Kidney capillary endothelial cell (primary cell): ENCODE measurements at places on chromosomes 5 and 9.

- DNase-seq, result no peak
These were observed 50.4 kb upstream of the RNF130 start for GRCh38 chr5:180121826-180122413.

- no peak for DNase-seq
These were observed 199.3 kb downstream of the MAN2A1 start for GRCh38 chr5:109888989-109889388.

DNA sequence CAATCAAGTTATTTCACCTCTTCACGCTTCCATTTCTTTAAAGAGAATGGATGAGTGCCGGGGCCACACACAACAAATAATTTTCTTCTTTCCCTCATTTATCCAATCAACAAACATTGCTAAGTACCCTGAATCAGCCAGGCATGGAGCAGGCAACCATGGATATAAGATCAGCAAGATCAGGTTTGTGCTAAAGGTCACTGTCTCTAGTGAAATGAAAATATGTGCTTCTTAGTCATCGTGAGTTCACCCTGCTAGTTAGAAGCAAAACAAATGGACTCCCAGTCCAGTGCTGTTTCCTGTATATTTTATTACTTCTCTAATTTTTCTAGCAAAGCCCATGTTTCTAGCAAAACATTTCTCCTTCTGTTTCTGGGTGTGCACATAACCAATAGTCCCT is 629.2 kb downstream of the BNC2 start:
- no peak for DNase-seq

GRCh38 chr5:147430628-147431027 is 79.2 kb downstream of the DPYSL3 start:
- no peak for DNase-seq

DNA sequence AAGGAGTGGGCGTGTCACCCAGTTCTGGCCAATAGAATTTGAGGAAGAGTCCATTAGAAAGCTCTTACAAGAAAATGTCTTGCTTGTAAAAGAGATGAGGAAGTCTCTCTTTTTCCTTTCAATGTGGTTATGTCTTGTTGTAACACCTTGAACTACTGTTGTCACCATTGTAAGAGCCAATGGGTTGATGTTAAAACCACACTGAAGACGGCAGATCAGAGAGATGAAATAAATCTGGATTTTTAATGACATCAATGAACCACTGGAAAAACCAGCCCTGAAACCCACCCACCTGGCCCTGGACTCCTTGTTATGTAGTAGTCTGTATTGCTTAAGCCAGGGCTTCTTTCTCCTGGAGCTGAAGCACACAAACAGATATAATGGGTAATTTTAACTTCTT is 83.8 kb upstream of the ERCC6L2 start:
- DNase-seq, result no peak

DNA sequence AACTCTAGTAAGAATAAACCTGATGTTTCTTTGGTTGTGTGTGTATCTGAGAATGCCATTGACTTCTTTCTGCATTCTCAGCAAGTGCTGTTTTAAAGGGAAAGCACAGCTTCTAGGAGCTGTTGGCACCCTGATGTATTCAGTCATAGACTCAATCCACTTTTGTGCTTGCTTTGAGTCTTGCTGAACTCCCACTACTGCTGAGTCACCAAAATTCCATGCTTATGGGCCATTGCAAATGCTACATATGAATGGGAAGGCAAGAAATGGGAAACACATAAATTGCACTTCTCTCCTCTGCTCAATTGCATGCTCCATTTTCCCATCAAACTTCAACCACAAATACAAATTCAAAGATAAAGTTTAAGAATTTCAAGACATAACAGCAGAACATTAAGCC is 9.8 kb upstream of the FTMT start:
- no peak for DNase-seq

DNA sequence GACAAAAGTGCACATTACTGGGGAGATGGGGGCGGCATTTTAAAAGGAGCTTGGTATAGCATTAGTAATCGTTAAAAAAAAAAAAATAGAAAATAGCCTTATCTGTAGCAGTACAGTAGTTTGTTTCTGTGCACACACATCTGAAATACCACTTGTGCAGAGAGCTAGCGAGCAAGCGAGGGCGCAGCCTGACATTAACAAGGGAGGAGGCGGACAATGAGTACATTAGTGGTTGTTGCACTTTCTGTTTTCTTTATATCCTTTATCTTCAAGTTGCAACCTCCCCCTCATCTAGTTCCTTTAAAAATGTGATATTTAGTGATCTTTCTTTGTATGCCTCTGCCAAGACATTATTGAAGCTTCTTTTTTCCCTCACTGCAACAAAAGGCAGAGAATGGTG is 880 bp upstream of the PTPDC1 start:
- no peak for DNase-seq

- DNase-seq, result peak; percentile 23
These were observed 8.3 kb downstream of the HNRNPH1 start for GRCh38 chr5:179615203-179615602.

- no peak for DNase-seq
These were observed 234.5 kb upstream of the TRPM3 start for GRCh38 chr9:71355884-71356283.

- DNase-seq, result peak; percentile 63
These were observed 50.5 kb upstream of the EXOC3 start for GRCh38 chr5:392431-392988.

GRCh38 chr5:154830219-154830595 is 20.2 kb downstream of the FAXDC2 start:
- DNase-seq, result no peak

DNA sequence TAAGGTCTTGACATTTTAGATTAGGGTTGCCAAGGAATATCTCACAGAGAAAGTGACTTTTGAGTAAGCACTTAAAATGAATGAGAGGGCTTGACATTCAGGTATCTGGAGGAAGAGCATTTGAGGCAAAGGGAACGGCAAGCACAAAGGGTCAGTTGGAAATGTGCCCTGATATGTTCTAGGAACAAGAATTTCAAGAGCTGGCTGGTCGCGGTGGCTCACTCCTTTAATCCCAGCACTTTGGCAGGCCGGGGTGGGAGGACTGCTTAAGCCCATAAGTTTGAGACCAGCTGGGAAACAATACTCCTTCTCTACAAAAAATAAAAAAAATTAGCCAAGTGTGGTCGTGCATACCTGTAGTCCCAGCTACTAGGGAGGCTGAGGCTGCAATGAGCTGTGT is 16.5 kb downstream of the KIAA1958 start:
- DNase-seq, result no peak

- DNase-seq, result no peak
These were observed 33.8 kb upstream of the IL17B start for GRCh38 chr5:149412783-149413476.

- DNase-seq, result no peak
These were observed 25.4 kb downstream of the EPB41L4B start for GRCh38 chr9:109295221-109296130.

- DNase-seq, result no peak
These were observed 332.8 kb upstream of the PTGER4 start for GRCh38 chr5:40346901-40347300.

GRCh38 chr5:54307583-54307982 is 2.8 kb downstream of the ARL15 start:
- no peak for DNase-seq

GRCh38 chr9:123724211-123724796 is 205.6 kb downstream of the DENND1A start:
- DNase-seq, result no peak

GRCh38 chr9:133478851-133479711 is at the start of gene SLC2A6:
SLC2A6 (minus strand) TSS chr9:133479099; CDS start chr9:133479059, 40 bp downstream.
- peak; percentile 83 for DNase-seq

DNA sequence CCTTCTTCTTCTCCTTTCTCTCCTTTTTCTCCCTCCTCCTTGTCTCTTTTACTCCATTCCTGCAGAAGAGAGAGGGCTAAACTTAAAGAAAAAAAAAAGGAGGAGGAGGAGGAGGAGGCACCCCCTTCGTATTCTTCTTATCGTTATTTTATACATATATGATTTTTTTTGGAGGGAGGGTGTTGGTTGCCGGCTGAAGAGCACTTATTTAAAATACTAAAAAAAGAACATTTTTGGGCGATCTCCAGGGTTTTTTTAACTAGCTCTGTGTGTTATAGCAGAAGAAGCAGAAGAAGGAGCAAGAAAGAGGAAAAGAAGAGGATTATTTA is 381 bp downstream of the NR2F1 start:
- DNase-seq, result no peak

DNA sequence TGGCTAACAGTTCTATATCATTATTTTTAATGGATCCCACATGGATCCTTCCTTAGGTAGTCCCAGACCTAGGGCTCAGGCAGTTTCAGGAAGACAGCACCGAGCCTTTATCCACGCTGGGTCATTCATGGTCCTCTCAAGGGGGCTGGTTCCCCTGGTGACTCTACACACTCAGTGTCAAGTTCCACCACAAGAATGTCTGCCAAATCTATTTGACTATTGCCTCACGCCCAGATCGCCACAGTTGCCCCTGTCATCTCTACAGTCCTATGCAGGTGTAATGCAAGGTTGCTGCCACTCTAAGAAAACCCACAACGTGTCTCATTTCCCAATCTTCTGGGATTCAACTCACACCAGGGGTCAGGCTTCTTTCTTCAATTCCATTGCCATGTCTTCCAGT is 8.0 kb upstream of the ZNF366 start:
- DNase-seq, result no peak

- no peak for DNase-seq
These were observed 65.0 kb downstream of the SNCAIP start for GRCh38 chr5:122377026-122377425.

- no peak for DNase-seq
These were observed 25.8 kb upstream of the LECT2 start for GRCh38 chr5:135980620-135981019.

DNA sequence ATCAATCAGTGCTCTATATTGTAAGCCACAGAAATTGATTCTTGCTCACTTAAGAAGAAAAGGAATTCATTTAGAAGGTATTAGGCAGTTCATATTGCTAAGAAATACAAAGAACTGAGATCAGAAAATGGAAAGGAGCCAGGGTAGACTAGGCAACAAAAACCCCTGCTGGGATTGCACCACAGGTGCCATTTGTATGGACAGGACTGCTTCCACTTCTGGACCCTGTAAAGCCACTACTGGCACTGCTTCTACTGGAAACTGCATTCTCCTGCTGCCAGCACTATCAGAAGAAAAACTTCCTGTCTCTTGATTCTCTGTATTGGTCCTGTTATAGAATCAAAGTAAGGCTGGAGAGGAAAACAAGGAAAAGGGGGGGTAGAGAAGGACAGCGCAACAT is 45.9 kb downstream of the CERT1 start:
- DNase-seq, result no peak

- DNase-seq, result no peak
These were observed 606.9 kb downstream of the EBF1 start for GRCh38 chr5:158492841-158493242.

DNA sequence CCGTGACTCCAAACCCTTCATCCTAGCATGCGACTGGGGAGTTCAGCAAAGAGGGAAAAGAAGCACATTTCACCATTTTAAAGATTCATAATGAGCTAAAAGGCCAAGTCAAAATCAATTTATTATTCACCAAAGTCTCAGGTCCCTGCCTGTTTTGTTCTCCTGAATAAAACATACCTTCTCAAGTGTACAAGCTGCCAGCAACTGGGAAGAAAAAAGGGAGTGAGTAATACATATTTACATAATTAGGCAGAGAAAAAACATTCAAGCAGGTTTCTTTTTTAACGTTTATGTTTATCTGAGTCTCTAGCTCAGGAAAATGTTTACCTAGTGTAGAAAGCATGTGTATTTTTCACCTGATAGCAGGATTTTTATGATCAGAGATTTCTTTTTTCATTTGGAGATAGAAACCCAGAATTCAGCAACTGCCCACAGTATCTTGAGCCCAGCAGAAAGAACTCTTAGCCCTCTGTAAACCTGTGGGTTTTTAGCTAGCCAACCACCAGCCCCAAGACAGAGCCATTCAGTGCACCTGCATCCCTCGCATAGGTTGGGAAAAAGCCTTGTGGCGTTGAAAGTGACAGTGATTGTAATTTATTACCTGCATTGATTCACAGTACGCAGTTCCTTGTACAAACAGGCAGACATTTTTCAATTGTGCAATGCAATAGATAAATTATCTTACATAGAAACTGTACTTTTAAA is 117.9 kb upstream of the GRIA1 start:
- DNase-seq, result no peak

DNA sequence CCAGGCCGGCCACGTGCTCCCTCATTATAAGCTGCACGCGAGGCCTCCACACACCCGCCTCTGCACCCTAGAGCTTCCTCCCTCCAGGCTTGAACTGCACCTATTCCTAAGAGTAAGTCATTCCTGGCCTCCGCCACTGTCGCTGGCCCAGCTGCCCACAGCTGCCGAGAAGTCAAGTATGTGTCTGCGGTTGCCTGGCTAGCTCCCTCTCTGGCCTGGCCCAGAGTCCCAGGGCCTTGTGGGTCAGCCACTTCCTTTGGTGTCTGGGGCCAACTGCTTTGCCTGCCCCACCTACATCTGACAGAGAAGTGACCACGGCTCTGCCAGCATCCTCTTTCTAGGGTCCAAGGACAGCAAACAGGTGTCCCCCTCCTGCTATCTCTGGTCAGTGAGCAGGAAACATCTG is 18.3 kb downstream of the ABO start:
- DNase-seq, result no peak

GRCh38 chr5:41795125-41795524 is 75.1 kb downstream of the OXCT1 start:
- no peak for DNase-seq

GRCh38 chr5:36619012-36619635 is 12.7 kb downstream of the SLC1A3 start:
- no peak for DNase-seq

DNA sequence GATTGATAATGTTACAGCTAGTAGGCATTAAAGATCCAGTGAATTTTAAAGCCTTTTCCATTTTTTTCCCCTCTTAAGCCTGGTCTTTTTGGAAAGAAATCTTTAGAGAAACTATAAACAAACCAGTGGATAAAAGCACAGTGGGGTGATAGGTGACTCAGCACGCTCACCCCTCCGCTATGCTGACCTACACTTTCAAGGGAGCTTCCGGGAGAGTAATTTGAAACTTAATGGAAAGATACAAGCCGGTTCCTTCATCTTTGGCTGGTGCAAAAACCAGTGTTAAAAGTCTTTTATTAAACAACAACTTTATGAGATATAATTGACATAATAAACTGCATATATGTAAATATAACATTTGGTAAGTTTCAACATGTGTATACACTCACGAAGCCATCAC is 27.0 kb upstream of the ALDOB start:
- DNase-seq, result no peak

GRCh38 chr5:148711961-148712360 is 57.6 kb upstream of the HTR4 start:
- no peak for DNase-seq

GRCh38 chr9:135404451-135405144 is 75.0 kb upstream of the PPP1R26 start:
- DNase-seq, result no peak

DNA sequence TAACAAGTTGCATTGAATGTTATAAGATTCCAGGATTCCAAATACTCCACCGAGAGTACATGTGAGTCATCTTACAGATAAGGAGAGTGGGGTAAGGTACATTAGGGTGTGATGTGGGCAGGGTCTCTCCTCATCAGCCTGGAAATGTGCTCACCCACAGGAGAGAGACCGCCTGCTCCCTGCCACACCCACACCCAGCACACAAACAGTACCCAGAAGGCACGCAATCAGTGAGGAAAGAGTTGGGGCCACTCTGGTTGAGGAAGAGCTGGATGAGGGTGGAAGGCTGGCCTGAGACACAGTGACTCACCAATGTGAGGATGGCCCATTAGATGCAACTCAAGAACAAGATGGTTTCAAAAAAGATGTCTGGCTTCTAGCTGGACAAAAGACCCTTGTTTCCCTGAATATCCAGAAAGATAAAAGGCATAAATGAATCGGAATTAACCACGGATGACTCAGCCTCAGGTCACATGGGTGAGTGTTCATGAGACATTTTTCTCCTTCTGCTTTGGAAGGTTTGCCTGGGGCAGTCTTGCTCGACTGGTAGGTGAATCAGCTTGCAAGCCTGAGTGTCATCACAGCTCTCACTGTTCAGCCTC is 51.1 kb upstream of the LHFPL2 start:
- DNase-seq, result peak; percentile 42
